CD4-positive, alpha-beta T cell treated with Interleukin-17A for 1 hour (primary cell): ENCODE measurements at places on chromosomes 16 and 17.

DNA sequence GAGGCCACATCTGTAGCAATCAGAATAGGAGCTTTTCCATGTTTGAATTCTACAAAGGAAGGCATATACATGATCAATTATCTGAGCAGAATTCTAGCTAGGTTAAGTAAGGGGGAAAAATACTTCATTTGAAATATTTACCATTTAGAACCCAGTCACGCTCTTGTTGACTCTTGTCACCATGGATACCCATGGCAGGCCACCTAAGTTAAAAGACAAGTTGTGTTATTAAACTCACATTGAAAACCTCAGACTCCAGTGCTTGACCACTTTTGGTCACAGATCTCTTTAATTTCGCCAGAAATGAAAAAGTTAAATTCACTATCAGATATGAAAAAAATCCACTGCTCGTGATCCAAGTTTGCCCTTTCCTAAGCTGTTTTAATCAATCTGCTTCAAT is 4.1 kb downstream of the DDX5 start:
- DNase-seq, result peak; percentile 17

DNA sequence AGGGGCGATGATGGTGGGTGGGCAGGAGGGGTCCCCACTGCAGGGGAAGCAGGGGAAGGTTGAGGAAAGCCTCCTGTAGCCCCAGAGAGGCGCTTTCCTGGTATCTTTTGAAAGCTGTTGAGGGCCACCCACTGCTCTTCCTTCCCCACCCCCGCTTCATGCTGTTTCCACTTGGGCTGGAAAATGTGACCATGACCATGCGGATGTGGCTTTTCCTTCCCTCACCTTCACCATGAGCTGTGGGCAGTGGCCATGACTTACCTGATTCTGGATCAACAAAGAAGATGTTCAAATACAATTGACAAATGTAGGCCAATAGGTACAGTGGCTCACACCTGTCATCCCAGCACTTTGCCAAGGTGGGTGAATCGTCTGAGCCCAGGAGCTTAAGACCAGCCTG is 13.8 kb downstream of the MVP start:
- no peak for DNase-seq

DNA sequence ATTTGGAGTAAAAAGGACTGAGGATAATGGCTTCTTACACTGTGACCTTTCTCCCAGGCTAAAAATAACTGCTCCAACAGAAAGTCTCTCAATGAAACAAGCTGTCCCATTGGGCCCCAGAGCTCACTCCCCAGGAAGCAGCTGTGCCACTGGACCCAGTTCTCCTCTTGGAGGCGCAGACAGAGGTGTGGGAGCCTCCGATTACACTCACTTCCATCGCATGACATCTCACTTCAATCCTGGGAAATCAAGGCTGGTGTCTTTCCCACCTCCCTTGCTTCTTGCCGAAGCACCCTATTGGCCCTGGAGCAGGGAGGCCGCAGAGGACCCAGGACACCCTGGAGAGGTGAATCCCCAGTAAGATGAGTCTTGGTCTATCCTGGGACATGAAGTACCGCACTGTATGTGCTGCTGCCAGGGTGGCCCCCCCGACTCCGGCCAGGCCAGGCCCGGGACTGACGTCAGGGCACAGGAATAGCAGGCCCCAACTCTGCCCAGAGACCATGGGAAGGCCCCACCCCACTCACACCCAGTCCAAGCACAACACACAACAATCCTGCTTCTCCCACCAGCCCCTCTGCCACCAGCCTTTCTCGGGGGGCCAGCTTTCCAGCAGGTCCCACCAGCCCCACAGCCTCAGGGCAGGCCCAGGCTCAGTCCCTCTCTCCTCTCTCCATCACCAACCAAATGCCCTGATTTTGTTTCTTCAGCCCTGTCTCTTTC is 29.5 kb downstream of the SRL start:
- DNase-seq, result no peak

DNA sequence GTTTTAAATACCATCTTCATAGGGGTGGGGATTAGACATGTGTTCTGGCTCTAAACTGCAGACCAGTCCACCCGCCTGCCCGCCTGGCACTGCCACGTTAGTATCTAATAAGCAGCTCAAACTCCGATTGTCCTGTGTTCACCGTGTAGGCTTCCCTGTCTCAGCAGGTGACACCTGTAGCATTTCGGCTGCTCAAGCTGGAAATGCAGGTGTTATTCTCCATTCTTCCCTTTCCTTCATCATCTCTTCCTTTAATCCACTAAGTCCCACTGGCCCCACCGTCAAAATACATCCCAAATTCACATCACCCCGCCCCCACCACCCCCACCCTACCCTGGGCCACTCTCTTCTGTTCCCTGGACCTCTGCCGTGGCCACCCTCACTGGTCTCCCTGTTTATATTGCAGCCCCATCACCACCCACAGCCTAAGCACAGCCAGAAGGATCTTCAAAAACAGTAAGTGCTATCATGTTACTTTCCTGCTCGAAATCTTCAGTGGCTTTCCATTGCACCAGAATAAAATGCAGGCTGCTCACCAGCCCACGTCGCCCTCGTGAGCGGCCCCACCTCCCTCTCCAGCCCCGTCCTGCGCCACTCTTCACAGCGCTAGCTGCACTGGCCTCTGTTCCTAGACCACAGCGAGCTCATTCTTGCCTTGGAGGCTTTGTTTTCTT is 65.1 kb downstream of the RTN4RL1 start:
- DNase-seq, result no peak

DNA sequence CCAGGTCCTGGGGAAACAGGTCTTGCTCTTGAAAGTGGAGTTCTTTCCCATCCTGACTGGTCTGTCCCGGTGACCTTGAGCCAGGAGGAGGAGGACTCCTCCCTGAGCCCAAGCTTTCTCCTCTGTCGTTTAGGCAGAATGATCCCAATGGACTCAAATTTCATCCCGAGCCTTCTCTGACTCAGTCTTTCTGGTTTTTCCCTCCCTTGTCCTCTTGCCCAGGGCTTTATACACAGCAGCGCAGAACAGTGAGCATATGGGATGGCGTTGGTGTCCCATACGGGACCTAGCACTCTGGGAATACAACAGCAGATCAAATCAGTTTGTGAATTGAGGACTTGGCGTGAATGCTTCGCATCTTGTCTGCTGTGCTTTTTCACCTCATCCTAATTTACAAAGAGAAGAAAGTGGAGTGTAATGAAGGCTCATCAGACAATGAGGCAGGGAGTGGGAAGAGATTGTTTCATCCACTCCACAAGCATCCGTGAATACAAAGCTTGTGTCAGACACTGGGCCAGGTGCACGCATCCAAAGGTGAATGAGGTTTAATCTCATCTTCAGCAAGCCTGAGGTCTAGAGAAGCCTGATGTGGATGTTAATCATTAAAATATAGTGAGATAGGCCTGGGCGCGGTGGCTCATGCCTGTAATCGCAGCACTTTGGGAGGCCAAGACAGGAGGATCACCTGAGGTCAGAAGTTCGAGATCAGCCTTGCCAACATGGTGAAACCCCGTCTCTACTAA is 1.1 kb upstream of the XYLT1 start:
- no peak for DNase-seq

GRCh38 chr16:75326333-75326732 is 74.9 kb upstream of the BCAR1 start:
- no peak for DNase-seq

DNA sequence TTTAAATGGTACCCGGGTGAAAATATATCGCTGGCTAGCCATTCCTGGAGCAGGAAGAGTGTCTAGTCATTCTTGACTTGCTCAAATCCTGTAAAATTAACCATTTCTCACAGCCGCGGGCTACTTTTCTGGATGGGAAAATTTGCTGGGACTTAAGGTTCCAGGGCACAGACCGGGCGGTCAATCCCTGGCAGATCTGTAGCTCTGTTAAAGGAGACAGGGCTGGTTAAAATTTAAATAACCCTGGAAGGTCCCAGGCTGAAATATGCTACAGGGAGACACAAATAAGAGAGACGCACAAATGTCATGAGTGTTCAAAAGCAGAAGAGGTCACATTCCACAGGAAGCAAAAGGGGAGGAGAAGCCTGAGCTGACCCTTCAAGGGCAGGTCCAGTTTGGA is 229.6 kb upstream of the HSBP1 start:
- no peak for DNase-seq

- DNase-seq, result no peak
Observed at GRCh38 chr17:7290685-7291084, 3.8 kb downstream of the YBX2 start.

GRCh38 chr17:17191346-17191792 is 14.8 kb downstream of the PLD6 start:
- no peak for DNase-seq
